ENCODE measurements at places on chromosomes 5 and 9.

GRCh38 chr5:75890546-75890945 is 173.3 kb upstream of the POC5 start:
- DNase-seq = no peak

DNA sequence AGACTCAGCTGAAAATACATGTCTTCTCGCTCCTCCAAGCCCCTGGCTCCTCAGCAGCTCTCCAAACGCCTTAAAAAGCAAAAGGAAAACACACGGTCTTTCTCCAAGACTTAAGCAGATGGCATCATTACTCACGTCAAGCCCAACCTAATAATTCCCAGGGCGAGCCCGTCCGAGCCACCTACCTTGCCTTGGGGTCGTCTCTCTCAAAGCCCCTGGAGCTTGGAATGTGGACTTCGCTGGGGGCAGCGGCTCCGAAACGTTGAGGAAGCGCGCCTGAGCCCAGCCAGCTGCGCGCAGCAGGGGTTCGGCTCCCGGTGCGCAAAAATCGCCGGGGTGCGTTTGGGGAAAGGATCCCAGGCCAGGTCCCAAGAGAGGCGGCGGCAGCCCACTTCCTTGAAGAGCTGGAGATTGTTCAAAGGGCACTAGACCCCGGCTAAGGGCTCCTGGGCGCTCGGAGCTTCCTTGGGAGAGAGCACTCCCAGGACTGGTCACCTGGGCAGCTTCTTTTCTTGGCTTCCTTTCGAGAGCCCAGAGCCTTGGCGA is 395 bp downstream of the DRD1 start:
- no peak for DNase-seq

GRCh38 chr9:99808454-99808853 is 13.2 kb upstream of the NR4A3 start:
- no peak for DNase-seq

GRCh38 chr5:78604689-78605285 is 43.8 kb downstream of the LHFPL2 start:
- DNase-seq = no peak

- no peak for DNase-seq
Observed at GRCh38 chr5:86403190-86403589, 214.6 kb upstream of the COX7C start.

DNA sequence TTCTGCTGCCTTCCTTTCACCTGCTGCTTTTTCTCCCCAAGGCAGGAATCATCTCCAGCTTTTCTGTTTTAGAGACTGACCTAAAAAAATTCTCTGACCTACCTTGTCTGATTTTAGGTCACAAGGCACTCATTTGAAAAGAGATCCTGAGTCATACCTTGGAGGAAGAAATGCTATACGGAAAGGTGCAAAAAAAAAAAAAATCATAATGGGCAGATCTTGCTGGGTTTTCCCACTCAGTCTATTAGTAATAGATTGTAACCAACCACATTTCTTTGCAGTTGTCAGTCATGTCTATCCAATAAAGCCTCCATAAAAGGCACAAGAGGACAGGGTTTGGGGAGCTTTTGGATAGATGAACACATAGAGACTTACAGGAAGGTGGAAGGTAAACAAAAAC is 70.0 kb downstream of the MTREX start:
- no peak for DNase-seq

DNA sequence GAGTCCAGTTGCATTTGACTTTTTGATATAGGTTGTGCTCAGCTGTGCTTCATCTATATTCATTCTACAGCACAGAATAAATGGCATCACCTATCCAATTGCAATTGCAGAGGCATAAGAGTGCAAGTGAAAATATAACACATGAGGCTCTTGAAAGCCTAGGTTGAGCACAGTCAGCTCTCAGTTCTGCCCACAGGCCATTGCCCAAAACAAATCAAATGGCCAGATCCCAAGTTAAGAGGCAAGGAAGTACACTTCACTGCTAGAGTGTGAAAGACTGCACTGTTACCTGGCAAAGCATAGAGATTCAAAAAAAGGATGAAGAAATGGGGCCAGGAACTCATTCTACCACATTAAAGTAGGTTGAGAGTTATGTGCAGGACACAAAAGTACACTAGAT is 305.5 kb upstream of the SEMA6A start:
- DNase-seq = no peak

- DNase-seq = no peak
Observed at GRCh38 chr5:140018517-140018916, 24.6 kb downstream of the NRG2 start.

DNA sequence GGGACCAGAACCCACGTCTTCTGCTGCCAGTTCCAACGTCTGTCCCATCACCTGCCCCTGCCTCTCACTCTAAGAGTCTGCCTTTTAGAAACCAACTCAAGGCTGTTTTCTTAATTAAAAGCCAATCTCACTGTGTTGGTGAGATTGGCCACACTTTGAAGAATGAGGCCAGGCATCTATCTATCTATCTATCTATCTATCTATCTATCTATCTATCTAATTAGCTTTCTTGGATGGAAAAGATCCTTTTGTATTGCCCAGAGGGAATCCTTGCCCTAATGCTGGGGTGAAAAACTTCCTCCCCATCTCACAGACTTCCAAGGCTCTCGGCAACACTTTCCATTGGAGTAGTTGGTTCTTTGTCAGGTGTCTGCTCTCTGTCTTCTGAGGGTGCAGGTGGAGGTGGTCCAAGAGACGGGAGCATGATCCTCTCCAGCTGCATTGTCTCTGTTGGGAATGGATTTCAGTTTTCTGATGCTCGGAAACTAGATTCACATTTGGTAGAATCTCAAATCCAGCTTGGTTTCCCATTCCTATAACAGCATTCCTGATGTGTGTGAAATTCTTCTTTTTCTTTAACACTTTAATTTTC is 57.9 kb downstream of the GALNT12 start:
- no peak for DNase-seq

DNA sequence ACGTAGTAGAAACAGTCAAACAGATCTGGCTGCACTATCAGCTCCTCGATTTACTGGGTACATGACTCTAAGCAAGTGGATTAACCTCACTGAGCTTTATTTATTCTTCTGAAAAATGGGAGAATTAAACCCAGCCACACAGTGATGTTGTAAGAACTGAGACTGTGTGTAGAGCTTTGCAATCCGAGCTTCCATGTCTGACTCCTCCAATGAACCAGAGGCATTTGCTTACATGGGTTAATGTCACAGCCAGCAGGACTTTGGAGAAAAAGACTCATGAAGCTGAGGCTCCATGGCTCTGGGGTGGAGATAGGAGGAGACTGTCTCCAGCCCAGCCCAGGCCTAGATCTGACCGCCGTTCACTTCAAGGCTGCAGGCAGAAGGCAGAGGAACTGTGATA is 201.3 kb downstream of the CDK5RAP2 start:
- no peak for DNase-seq

- no peak for DNase-seq
Observed at GRCh38 chr5:59000211-59000610, 417.3 kb downstream of the RAB3C start.

- DNase-seq = no peak
Observed at GRCh38 chr5:114727358-114727757, 365.5 kb downstream of the KCNN2 start.

DNA sequence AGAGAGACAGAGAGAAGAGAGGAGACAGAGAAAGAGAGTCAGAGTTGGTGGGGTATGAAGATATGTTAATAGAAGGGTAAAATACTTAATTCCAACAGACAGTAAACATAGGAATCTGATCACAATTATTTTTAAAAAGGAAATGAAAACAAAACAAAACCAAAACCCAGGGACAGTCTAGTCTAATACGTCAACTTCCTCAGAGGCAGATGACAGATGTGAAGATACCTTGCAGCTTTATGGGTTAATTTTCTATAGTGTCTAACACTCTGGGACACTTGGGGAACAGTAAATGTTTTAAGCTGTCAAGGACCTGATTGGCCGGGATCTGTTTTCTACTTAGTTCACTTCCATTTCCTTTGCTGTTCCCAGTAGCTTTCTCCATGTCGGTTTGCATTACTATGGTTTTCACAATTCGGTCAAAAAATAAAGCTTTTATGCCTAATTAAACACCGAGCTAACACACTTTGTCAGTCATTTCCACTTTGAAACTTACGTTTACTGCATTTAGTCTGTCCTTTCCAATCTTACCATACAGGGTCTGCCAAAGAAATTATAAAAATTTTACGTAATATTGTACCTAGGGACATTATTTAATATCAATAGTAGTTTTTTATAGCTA is 216.5 kb downstream of the MCTP1 start:
- no peak for DNase-seq

- no peak for DNase-seq
Observed at GRCh38 chr9:86633945-86634344, 279.7 kb upstream of the TUT7 start.

All from stimulated activated CD4-positive, alpha-beta T cell treated with anti-CD3 and anti-CD28 coated beads, Interleukin-1b, Interleukin-23, amount 100 ng/mL, for 24 hours (primary cell).